Activated CD4-positive, alpha-beta T cell treated with anti-CD3 and anti-CD28 coated beads for 24 hours (primary cell): ENCODE measurements at places on chromosomes 2 and 18.

- DNase-seq = no peak
Measured at GRCh38 chr2:136022396-136023146, 37.1 kb upstream of the DARS1 start.

DNA sequence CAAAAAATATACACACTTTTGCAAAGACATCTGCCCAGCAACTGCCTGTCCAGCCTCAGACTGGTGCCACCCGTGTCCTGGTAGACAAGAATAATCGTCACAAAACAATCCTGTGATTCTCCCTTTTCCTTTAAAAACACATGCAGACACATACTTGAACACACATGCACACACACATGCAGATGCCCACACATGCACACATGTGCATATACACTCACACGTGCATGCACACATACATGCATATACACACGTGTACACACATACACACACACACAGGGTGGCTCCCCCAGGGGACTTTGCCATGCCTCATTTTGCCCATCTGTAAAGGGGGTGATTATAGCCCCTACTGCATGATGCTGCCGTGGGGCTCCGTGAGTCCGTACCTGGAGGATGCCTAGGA, 24.9 kb upstream of the ALPP start:
- DNase-seq = no peak

- DNase-seq = no peak
Measured at GRCh38 chr2:127559454-127559853, 24.0 kb downstream of the MYO7B start.

DNA sequence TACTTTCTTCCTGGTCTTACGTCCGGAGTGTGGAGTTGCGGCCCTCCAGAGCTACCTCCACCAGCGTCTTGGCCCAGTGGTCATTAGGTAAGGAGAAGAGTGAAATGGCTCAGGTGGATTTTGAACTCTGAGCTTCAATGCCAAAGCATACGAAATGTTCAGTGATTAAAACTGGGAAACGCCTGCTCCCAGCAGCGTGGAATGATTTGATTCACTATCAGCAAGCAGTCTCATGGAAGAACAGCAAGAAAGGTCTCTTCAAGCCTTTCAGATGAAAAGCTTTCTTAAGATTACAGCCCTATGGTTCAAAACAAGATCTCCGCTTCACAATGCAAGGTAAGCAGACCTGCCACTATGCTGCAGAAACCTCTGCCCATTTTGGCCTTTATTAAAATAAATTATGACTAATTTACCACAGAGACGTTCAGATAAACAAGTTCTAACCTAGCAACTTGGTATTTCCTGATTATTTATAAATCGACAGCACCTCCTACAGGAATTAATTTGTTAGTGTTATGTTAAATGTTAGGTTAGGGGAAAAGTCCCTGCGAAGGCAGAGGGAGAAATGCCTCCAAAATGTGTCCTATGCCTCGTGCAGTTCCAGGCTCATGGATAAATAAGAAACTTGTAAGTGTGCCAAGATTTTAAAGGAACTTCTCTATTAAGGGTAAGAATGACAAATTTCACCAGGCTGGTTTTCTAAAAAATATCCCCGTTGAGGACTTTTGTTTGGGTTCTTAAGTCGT, 10.1 kb downstream of the SP9 start:
- DNase-seq = no peak

- no peak for DNase-seq
Measured at GRCh38 chr2:137333386-137334165, 568.2 kb downstream of the THSD7B start.

DNA sequence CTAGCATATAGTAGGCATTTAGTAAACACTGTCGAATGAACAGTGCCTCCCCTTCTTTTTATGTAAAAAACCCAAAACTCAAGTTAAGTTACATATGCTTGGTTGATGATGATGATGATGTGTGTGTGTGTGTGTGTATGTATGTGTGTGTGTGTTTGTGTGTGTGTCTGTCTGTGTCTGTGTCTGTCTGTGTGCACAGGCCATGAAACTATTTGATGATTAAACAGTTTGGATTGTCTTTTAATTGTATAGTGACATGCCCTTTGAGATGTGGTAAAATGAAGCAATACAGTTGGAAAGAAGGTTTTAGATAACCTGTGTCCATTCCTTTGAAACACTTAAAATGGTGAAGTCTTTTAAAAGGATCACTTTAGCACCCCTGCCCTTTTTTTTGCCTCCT, 105.6 kb downstream of the MAP4K4 start:
- no peak for DNase-seq

DNA sequence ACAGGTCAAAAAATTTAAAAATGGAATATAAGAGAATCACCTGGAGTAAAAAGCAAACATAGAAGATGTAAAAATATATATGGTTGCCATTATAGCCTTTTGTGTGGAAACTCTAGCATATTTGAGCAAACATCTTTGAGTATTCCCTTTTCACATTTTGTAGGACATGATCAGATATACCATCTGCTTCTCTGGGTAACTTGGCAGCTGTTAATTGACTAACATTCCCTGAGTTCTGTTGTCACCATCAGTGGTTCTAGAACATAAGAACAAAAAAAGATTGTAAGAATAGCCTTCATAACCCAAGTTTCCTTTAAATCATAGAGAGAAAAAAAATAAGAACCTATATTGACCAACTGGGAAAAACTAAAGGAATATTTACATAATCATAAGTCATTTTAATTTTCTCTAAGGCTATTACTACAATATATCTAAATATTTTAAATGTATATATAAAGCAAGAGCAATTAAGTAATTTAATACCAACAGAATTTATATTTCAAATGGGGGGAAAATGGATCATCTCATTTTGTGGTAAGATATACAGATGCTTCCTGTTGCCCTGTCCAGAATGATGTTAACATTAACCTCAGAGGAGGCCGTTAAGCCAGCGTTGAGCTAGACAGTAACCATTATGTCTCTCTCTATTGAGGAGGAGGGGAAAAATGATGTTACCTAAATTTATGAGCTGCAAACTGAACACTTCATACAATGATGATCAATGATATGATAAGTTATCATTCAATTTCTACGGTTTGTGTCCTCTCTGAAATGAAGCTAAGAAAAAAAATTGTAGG, 9.8 kb upstream of the INO80D start:
- DNase-seq = no peak

GRCh38 chr18:2087877-2088673, 483.2 kb downstream of the METTL4 start:
- DNase-seq = no peak

DNA sequence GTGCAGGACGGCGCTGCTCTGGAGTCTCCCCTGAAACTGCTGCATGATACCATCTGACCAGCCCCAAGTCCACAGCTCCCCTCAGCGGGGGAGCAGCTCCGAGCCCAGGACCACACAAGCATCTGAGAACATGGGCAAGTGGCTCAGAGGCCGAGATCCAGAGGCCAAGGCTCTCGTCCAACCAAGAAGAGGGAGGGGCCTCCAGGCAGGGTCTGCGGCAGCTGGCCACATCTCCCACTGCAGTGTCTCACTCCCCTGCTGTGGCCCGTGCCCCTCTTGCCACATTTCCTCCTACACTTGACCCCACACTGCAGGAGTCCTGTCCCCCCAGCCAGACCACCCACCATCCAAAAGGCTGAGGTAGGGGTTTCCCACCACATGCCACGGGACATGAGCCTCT, 50.2 kb downstream of the TFCP2L1 start:
- DNase-seq = no peak

GRCh38 chr2:72104821-72105588, 42.7 kb downstream of the CYP26B1 start:
- no peak for DNase-seq

- DNase-seq = no peak
Measured at GRCh38 chr18:38576916-38577315, 1011.3 kb upstream of the CELF4 start.

DNA sequence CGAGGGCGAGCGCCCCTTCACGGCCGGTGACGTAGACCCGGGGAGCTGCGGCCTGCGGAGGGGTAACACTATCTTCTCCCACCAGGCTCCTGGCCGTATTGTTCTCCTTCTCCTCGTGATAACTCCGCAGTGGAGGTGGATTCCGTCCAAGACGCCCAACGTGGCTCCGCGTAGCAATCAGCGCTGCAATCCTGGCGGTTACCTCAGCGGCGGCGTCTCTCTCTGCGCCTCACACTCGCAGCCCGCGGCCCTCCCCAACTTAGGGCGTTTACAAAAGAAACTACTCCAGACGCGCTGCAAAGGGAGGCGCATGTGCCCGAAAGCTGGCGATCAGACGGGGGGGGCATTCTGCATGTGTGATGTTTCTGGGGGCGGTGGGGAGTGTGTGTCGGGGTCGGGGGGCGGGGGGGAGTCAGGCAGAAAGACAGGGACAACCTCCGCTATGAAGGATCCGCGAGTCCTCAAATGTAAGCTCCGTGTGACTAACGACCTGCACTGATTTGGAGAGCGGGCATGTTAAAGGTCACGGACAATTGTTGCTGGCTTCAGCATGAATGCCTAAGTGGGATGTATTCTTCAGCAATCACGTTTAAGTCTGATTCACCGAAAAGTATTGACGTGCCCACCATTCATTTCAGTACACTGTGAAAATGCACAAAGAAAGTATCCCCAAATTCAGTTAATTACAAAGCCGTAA, 1.3 kb upstream of the ZNF516 start:
- DNase-seq = no peak
